ENCODE measurements at places on chromosomes 13 and 19. TPM values are rescaled to one million over a fixed set of nuclear protein-coding genes. Genes with fewer than 3 reads are reported as not detected.

The SLC17A7 gene
- not detected for total RNA-seq

The SPINT2 gene
- total RNA-seq = not detected

The ATXN8OS gene
- total RNA-seq = not detected

The MIDN gene
- total RNA-seq = 46.7 TPM

The ICAM5 gene
- 0.56 TPM for total RNA-seq

The UBAC2 gene
- 44.3 TPM for total RNA-seq

The ZNF418 gene
- total RNA-seq = 1.9 TPM

The MPND gene
- total RNA-seq = 4.0 TPM

The MYBPC2 gene
- not detected for total RNA-seq

The NKPD1 gene
- total RNA-seq = not detected

Data from cardiac ventricle fibroblast (primary cell).